ENCODE measurements at places on chromosomes 6 and 20.

DNA sequence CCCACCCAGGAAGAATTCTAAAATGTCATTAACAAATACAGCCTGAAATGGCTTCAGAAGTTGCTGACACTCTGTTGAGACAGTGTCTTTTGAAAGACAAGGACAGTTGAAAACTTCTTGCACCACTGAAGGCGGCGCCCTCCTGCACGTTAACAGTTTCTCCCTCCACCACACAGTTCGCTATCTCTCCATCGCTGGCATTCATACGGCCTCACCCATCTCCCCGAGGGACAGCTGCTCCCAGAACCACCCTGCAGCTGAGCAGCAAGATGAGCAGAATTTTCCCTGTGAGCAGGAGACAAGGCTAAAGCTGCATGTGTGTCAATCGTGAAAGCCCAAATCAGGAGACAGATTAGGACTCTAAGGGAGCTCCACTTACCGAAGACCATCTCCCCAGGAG lies 113.3 kb downstream of the LY86 start:
- DNase-seq = no peak

DNA sequence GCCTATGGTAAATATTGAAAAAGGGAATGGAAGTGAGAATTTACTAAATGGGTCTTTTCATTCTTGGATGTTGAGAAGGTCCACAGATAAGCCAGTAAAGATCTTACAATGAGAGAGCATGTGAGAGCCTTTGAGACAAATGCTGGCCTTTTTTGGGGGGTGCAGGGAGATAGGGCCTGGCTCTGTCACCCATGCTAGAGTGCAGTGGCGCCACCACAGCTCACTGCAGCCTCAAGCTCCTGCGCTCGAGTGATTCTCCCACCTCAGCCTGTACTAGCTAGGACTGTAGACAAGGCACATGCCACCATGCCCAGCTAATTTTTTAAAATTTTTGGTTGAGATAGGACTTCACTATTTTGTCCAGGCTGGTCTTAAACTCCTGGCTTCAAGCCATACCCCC lies 63.2 kb upstream of the TMEM181 start:
- no peak for DNase-seq

GRCh38 chr6:141482796-141483597 lies 649.7 kb upstream of the GJE1 start:
- DNase-seq = no peak

DNA sequence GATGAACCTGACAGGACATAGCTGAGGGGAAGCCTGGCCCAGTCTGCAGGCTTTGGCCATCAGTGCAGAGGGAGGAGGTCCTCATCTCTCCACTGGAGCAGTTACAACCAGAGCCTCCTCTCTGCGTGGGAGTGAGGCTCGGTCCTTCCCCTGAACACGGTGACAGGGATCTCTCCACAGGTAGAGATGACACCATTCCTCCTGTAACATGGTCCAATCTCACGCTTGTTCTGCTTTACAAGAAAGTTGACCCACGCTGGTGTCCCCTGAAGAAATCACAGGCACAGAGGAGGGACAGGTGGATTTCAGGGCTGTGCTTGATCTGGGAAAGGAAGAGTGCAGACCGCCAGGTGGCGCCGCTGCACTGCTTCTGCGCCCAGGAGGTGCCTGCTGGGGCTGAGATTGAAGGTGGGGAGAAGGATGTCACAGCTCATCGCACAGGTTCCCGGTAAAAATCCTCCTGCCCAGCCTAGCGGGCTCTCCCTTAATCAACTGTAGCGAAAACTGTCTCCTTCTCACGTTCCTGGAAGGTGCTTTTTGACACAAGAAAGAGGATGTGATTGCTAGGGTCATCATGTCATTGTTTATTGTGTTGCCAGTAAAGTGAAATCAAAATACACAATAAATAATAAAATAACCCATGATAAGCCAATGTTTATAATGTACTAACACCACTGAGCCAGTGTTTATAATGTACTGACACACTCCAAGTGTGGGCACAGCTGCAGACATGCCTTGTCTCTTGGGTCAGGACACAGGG lies 20.4 kb downstream of the HLA-G start:
- DNase-seq = peak; percentile 78

GRCh38 chr6:48197941-48198340 lies 86.9 kb upstream of the PTCHD4 start:
- DNase-seq = no peak

GRCh38 chr6:2579804-2580570 lies 170.7 kb downstream of the MYLK4 start:
- DNase-seq = no peak

- DNase-seq = no peak
These were observed 27.7 kb upstream of the KIAA0408 start for GRCh38 chr6:127486934-127487333.

- DNase-seq = no peak
These were observed 86.5 kb downstream of the MAP7 start for GRCh38 chr6:136463743-136464142.

GRCh38 chr6:156839591-156840001 lies 62.4 kb downstream of the ARID1B start:
- DNase-seq = no peak

GRCh38 chr6:164807125-164807524 lies 502.3 kb downstream of the C6orf118 start:
- DNase-seq = no peak

DNA sequence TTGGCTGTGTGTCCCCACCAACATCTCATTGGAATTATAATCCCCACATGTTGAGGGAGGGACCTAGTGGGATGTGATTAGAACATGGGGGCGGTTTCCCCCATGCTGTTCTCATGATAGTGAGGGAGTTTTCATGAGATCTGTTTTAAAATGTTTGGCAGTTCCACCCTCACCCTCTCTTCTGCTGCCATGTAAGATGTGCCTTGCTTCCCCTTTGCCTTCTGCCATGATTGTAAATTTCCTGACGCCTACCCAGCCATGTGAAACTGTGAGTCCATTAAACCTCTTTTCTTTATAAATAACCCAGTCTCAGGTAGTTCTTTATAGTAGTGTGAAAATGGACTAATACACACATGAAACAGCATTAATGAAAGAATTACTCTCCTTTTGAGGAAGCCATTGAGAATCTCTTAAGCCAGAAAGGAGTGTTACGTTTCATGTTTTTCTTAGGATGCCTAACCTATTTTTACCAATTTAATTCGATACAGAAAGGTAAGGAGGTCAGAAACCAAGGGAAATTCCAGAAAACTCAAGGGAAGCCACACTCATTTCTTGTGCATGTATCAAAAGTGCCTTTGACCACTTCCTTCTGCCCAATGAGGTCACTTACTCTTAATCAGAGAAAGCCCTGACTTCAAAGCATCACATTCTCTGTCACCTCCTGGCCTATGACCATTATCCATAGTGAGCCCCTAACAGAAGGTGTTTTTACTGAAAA lies 24.7 kb upstream of the HINT3 start:
- DNase-seq = no peak

DNA sequence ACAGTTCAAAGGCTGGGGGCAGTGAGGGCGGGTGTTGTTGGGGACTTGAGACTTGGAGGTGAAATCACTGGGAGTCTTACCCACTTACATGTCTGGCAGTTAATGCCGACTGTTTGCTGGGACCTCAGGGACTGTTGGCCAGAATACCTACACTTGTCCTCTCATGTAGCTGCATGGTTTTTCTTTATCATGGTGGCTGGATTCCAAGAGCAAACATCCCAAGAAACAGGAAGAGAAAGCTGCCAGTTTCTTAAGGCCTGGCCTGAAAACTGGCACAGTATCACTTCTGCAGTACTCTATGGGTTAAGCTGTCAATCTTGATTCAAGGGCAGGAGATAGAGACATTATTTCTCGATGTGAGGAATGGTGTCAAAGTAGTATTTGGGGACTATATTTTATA lies 19.8 kb upstream of the C6orf62 start:
- no peak for DNase-seq

DNA sequence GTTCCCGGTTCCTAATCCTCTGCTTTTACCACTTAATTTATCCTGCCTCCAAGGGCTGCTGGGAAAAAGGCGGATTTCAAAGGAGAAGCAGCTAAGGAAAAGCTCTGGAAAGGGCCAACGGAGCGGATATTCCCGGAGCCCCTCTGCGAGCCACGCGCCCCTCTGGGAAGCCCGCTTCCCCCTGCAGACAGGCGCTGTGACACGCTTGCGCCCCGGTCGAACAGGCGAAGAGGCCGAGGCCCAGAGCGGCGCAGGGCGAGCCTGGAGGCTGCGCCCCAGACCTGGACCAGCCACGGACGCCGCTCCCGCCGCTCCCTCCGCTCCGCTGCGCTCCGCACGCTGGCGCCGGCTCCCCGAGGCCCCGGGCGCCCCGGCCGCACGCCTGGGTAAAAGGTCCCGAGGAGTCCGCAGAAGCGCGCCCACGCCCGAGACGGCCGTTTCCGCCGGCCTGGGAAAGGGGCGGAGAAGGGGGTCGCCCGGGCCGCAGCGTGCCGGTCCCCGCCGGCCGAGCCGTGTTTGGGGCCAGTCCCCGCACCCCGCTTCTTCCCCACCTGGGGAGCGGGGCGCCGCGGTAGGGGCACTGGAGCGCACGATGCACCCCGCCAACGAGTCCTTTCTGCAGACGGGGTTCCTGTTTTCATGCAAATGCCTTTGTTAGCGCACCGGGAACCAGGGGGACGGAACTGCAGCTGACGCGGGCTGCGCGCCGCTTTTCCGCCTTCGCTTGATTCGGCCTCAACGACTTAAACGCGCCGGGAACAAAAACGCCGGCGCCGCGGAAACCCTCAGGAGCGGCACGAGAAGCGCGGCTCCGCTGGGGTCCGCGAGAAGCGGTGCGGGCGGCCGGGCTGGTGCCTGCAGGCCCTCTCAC lies 91.9 kb upstream of the SIRPA start:
- DNase-seq = peak; percentile 76

DNA sequence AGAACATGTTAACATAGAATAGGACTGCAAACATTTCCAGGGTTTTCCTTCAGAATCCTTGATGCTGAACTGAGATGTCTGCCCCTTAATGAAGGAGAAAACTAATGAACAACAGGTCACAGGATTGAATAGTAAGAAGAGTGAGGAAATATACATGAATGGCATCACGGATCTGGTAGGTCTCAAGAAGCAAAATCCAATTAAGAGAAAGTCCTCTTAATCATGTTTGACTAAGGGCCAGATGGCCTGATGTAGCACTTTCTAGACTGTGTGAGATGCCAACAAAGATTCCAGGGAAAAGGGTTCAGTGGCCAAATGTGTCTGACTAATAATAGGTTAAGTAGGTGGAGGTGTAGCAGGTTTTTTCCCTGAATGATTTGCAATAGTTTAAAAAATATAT lies 13.7 kb upstream of the SHPRH start:
- DNase-seq = no peak

GRCh38 chr6:112145080-112145573 lies 57.7 kb downstream of the FAM229B start:
- no peak for DNase-seq

- no peak for DNase-seq
These were observed 723 bp upstream of the IFT52 start for GRCh38 chr20:43590036-43590391.

GRCh38 chr20:4512891-4513550 lies 208.7 kb upstream of the PRND start:
- no peak for DNase-seq

GRCh38 chr20:18548465-18548864 lies 18.8 kb upstream of the SMIM26 start:
- DNase-seq = no peak

DNA sequence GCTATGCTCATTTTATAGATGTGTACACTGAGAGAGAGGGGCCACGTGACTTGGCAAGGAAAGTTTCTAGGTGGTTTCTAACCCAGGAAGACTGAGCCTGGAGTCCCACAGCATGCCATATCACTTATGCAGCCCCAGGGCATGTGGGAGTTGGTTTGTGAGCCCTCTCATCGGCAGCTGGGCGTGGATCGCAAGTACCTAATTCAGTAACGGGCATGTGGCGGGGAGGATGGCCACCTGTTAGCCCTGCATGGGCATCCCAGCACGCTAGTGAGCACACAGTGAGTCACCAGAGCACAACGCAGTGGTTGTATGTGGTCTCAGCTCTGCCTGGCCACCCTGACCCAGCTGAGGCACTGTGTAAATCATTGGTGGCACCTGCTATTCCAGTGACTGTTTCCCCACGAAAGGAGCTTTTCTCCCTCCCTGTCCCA lies 88.3 kb downstream of the NINL start:
- no peak for DNase-seq

GRCh38 chr6:9178071-9178470 lies 742.7 kb upstream of the SLC35B3 start:
- no peak for DNase-seq

GRCh38 chr6:36127462-36128016 lies 2.8 kb upstream of the MAPK13 start:
- DNase-seq = peak; percentile 75

GRCh38 chr20:34989670-34990069 lies 34.0 kb downstream of the MYH7B start:
- no peak for DNase-seq

DNA sequence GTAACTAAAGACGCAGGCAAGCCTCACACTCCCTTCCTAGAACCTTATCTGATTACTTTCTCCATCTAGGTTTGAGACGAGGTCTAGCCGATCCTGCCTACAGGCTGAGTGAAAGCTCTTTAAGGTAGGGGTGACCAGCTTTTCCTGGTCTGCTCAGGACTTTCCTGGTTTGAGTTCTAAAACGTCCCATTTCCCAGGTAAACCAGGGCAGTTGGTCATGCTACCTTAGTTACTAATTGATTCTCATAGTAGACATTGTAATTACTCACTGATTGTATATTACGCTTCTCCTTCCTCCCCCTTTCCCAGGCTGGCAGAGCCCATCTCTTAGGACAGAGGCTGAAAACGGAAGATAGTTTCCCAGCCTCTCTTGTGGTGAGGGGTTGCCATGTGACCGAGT lies 27.9 kb upstream of the RSPO4 start:
- DNase-seq = no peak

DNA sequence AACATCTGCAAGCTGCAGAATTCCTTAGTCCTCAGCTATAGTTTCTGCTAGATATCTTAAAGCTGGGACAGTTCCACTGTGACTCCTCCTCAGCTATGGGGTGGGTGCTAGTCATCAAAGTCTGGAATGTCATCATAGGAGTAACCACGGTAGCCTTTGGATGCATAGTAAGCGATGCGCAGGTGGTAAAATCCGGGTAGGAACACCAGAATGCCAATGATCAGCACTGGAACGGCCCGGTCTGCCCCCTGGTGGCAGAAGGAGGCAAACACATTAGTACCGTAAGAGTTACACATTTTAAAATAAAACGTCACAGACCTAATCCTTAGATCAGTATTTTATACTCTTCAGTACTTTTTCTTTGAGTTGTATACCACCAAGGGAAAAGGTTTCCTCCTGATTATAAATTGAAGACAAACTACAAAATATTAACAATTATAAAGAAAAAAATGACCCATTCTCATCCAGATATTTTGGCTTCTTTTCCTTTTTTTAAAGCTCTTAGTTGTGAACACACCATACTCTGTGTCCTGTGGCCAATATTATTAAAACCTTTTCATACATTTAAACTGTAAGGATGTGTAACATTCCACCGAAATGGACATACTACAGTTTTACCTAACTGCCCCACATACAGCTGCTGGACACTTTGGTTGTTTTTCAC lies 18.9 kb downstream of the PCNA start:
- peak; percentile 60 for DNase-seq
